ENCODE measurements at places on chromosomes 2 and 18.

GRCh38 chr2:202344178-202344577 lies 31.9 kb upstream of the BMPR2 start:
- DNase-seq: no peak

DNA sequence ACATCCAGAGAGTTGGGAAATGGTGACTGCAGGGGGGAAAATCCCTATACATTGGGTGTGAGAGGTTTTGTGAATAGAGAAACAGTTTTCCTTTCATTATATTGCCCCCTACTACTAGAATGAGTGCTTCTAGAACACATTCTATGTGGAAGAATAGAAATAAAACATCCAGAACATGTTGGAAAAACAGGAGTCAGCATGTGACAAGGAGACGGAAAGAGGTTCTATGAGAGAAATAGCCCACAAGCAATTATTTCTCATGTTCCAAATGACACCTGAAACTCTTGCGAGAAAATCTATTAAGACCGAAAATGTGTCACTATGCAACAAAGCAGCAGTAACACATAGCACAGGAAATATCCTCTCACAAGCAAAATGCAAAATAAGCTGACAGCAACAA lies 202.7 kb upstream of the SPOPL start:
- no peak for DNase-seq

DNA sequence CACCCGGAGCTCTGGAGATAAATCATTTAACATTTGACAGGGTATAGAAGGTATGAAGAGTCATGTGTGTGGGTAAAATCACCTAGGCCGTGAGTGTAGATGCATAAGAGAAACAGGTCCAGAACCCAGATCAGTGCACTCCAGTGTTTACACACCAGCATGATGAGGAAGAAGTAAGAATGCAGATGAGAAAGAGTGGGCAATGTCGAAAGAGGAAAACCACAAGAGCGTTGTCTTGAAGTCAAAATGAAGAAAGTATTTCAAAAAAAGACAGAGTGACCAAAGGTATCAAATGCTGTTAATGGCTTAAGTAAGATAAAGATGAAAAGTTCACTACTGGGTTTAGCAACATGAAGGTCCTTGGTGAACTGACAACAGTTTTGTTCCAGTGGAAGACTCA lies 32.0 kb upstream of the PLB1 start:
- peak; percentile 74 for DNase-seq

- no peak for DNase-seq
These were observed 57.8 kb upstream of the GPR45 start for GRCh38 chr2:105183555-105184323.

GRCh38 chr2:84902526-84902925 lies 2.9 kb upstream of the TMSB10 start:
- DNase-seq: no peak

DNA sequence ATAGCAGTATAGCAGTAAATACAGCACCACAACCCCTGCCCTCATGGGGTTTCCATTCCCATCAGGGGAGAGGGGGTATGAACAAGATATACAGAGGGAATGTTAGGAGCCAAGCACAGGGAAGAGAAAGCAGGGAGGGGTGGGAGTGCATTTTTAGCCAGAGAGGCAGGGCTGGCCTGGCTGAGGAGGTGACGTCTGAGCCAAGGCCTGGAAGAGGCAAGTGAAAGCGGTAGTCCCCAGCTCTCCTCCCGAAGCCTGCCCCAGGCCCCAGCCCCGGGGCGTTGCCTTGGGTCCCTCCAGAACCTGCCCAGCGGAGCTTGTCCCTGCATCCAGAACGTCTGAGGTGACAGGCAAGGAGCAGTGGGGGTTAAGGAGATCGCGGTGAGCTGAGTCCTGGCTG lies 45.1 kb upstream of the FOSL2 start:
- DNase-seq: no peak

DNA sequence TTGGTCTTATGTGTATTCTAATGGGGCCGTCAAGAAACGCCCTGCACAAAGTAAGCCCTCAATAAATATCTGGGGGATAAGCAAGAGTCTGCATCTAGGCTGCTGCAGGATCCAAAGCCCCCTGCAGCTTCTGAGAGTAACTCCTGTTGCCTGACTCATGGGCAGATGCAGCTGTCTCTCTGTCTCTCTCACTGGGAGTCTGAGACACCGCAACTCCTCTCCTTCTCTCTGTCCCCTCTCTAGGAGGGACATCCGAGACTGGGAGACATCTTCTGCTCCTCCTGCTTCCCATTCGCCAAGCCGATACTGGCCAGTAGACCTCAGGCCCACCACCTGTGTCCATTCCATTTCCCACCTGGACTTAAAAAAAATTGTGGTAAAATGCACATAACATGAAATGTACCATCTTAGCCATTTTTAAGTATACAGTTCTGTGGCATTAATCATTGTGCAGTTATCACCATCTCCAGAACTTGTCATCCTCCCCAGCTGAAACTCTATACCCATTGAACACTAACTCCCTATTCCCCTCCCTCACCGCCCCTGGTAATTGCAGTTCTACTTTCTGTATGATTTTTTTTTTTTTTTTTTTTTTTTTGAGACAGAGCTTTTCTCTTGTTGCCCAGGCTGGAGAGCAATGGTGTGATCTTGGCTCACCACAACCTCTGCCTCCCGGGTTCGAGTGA lies 20.1 kb downstream of the DYSF start:
- no peak for DNase-seq

GRCh38 chr2:220215785-220216184 lies 588.4 kb downstream of the SLC4A3 start:
- DNase-seq: no peak

- DNase-seq: no peak
These were observed 79.6 kb upstream of the SPOPL start for GRCh38 chr2:138421971-138422335.
